ENCODE measurements at places on chromosomes 12 and 14. TPM values are rescaled to one million over a fixed set of nuclear protein-coding genes. Genes with fewer than 3 reads are reported as not detected.

The VDR gene
- 89.5 TPM for total RNA-seq

The SRRM4 gene
- total RNA-seq = not detected

The POTEM gene
- total RNA-seq = not detected

The HOXC11 gene
- 1.5 TPM for total RNA-seq

The GPR132 gene
- total RNA-seq = not detected

The CACNA2D4 gene
- total RNA-seq = 0.33 TPM

The RPL10L gene
- total RNA-seq = not detected

The RAPGEF3 gene
- total RNA-seq = 41.0 TPM

The SCN8A gene
- total RNA-seq = 19.2 TPM

The CYP46A1 gene
- total RNA-seq = not detected

The PRICKLE1 gene
- 43.2 TPM for total RNA-seq

The TMBIM4 gene
- total RNA-seq = 53.8 TPM

The SYCP3 gene
- not detected for total RNA-seq

The GRIN2B gene
- not detected for total RNA-seq

The AQP2 gene
- total RNA-seq = not detected

The OR6J1 gene
- not detected for total RNA-seq

The NFE2 gene
- total RNA-seq = 0.26 TPM

The APOF gene
- not detected for total RNA-seq

The RAD9B gene
- total RNA-seq = 2.5 TPM

The GPR137C gene
- total RNA-seq = 0.17 TPM

The WSCD2 gene
- total RNA-seq = 0.33 TPM

The EML5 gene
- 0.33 TPM for total RNA-seq

The IAPP gene
- total RNA-seq = not detected

The GZMH gene
- not detected for total RNA-seq

The TAS2R20 gene
- total RNA-seq = 1.7 TPM

The OR4E2 gene
- not detected for total RNA-seq

The NOXRED1 gene
- total RNA-seq = under 0.01 TPM

The SLC8A3 gene
- total RNA-seq = not detected

The PIWIL1 gene
- not detected for total RNA-seq
